Activated CD8-positive, alpha-beta memory T cell treated with anti-CD3 and anti-CD28 coated beads, Interleukin-2, amount 50 U/mL, for 4 hours (primary cell): ENCODE measurements at places on chromosomes 2 and 18.

- DNase-seq = no peak
Measured at GRCh38 chr2:191180713-191181112, 29.9 kb upstream of the STAT4 start.

GRCh38 chr18:45571195-45571594 lies 44.1 kb upstream of the SLC14A2 start:
- no peak for DNase-seq

DNA sequence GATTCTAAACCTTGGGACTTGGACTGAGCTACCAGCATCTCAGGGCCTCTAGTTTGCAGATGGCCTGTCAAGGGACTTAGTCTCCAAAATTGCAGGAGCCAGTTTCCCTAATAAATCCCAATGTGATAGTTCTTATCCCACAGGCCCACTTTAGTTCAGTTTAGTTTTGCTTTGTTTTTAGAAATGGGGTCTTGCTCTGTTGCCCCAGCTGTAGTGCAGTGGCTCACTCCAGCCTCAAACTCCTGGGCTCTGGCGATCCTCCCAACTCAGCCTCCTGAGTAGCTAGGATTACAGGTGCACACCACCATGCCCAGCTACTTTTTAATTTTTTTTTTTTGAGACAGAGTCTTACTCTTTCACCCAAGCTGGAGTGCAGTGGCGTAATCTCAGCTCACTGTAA lies 2.6 kb upstream of the SF3B1 start:
- no peak for DNase-seq

DNA sequence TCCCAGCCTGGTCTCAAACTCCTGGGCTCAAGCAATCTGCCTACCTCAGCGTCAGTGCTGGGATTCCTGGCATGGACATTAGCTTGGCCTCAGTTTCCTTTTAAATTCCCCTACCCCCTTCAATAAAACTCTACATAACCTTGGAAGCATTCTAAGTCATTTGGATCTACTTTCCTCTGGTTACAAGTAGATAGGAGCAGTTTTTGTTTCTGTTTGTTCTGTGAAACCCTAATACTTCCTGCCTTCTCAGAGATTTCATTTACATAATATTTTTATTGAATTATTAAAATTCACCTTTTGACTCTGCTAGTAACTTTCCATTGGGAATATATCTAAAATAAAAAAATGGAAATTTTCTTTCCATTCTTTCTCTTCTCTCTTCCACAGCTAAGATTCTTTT lies 25.9 kb downstream of the GIGYF2 start:
- DNase-seq = no peak

- no peak for DNase-seq
Measured at GRCh38 chr2:34705551-34706247, 1106.6 kb upstream of the FAM98A start.

DNA sequence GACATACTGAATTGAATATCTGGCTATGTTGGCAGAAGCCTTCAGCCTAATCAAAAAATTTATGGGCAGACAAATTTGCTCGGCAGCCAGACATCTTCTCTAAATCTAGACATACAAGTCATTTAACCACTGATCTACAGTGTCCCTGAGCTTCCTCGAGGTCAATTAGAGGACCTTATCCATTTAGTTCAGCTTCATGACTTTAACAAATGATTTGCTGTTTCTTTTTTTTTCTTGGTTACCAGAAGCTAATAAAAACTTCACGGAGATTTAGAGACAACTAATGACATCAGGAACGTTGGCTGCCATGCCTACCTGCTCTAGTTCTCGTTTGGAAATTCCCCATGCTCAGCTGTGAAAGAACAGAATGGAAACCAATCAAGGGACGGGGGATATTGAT lies 223.8 kb downstream of the BCL2 start:
- DNase-seq = no peak

DNA sequence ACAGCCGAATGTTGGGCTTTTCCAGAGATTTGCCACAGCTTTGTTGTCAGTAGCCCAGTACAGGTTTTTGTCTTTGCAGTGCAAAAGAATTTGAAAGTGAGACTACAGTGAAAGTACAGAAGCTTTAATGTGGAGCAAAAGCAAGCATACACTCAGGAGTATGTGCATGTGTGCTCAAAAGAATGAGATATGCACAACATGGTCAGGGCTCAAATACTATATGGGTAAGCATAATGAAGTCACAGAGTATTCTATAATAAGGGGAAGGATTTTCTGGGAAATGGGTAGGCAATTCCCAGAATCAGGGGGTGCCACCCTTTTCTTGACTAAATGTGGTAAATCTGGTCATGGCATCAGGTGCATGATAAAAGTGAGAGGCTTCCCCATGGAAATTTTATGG lies 72.1 kb upstream of the SULT1C3 start:
- no peak for DNase-seq

GRCh38 chr2:186629250-186629996 lies 39.6 kb downstream of the ITGAV start:
- no peak for DNase-seq

DNA sequence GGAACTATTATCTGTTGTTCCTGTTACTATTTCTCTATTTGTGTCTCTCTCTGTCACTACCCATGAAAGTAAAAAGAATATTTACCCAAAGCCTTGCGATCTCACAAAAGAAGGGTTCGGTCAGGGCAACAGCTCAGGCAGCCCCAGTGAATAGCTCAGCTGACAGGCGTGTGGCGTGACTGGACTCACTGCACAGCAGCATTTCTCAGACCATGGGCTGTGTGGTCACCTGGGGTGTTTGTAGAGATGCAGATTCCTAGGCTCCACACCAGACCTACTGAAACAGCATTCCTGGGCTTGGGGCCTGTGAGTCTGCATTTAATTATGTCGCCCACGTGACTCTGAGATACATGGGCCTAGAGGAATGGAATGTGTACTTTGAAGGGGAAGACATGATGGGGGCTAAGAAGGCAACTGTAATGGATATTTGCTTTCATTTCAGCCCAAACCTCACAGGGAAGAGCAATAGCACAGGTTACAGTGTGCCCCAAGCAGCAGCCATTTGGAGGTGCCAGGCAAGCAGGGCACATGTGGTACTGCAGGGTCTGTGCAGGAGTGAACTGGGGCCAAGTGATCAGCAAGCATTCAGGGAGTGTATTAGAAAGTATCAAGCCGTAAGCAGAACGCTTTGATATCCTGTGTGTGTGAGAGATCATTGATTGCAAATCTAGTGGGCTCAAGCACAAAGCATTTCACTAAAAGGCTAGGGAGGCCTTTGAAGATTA lies 90.4 kb upstream of the RBMS1 start:
- DNase-seq = no peak

GRCh38 chr2:75801234-75801982 lies 90.7 kb upstream of the GCFC2 start:
- no peak for DNase-seq

- DNase-seq = no peak
Measured at GRCh38 chr2:162746310-162746709, 92.3 kb downstream of the KCNH7 start.

- DNase-seq = no peak
Measured at GRCh38 chr2:71932780-71933466, 214.7 kb downstream of the CYP26B1 start.

DNA sequence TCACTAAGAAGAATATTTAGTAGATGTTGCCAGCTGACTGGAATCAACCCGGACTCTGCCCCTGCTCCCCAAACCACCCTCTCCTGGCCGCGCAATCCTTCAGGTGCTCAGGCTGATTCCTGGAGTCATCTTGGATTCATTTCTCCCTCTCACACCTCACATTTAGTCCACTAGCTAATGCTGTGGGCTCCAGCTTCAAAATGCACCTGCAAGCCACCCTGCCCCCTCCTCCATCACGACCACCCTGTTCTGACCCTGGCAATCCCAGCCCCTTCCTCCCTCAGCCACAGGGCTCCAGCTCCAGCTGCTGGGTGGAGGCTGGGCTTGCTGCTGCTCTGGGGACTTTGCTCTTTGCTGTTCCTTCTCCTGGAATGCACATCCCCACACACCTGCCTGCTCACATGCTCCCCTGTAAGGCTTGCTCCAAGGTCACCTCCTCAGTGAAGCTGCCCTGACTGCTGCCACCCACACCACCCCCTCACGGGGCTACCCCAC lies 61.3 kb upstream of the SH3RF3 start:
- no peak for DNase-seq
